ENCODE measurements at places on chromosomes 16 and 17.

- DNase-seq, result no peak
These were observed 525.9 kb upstream of the CDH8 start for GRCh38 chr16:62562121-62562520.

DNA sequence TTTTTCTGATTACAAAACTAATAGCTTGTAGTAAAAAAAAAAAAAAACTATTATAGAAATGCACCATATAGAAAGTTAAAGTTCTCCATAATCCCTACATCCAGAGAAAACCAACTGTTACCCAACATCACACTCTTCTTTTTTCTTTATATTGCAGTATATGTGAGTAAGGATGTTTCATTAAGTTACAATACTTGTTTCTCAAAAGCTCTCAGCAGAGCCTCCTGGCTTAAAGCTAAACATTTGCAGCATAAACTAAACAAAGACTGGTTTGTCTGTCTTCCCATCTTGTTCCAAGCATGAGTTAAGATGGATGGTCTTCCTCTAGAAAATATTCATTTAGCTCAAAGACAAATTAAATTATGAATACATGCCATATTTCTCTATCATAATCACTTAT lies 25.2 kb downstream of the GRB2 start:
- DNase-seq, result no peak

- no peak for DNase-seq
These were observed 26.7 kb downstream of the CDK12 start for GRCh38 chr17:39487946-39488345.

GRCh38 chr16:89732142-89732917 lies 11.0 kb downstream of the ZNF276 start:
- DNase-seq, result no peak

Measured in amygdala (tissue), 56 donors.